ENCODE measurements at places on chromosomes 12 and 14.

DNA sequence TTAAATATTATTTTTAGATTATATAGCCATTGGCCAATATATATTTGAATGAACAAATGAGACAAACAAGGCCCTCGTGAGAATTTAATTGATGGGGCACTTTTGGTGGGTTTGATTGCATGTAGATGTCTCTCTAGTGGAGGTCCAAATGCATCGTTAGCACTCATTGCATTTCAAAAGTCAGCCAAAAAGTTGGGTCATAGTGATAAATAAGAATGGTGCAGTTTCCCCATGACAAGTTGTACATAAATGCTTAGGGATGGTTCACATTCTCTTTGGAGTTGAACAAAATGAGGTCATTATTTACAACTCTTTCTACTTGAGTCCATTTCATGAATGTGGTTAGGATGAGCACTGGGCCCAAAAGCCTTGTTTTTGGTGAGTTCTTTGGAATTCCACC lies 1.0 kb downstream of the BEST3 start:
- DNase-seq = no peak

GRCh38 chr12:88377973-88378372 lies 202.3 kb downstream of the KITLG start:
- no peak for DNase-seq

- no peak for DNase-seq
Observed at GRCh38 chr12:80869264-80869663, 68.5 kb downstream of the LIN7A start.

GRCh38 chr14:76208340-76208739 lies 56.6 kb downstream of the GPATCH2L start:
- no peak for DNase-seq

- no peak for DNase-seq
Observed at GRCh38 chr12:118706437-118706836, 274.9 kb upstream of the SRRM4 start.

- DNase-seq = no peak
Observed at GRCh38 chr14:61150851-61151250, 130.3 kb downstream of the TMEM30B start.

DNA sequence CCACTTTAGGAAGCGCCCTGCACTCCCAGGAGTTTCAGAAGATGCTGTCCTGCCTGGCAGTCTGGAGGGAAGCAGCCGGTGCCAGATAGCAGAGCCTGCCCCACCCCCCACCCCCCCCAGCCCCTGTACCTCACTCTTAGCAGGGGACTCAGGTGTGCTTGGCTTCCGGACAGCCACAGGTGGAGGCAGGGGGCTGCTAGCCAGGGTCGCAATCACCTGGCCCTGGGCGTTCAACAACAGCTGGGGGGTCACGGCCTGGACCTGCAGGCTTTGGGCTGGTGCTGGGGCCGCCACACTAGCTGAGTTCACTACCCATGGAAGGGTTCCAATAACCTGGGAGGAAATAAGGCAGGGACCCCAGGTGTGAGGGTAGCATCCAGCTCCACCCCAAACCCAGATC lies 22.0 kb downstream of the POU6F1 start:
- no peak for DNase-seq

DNA sequence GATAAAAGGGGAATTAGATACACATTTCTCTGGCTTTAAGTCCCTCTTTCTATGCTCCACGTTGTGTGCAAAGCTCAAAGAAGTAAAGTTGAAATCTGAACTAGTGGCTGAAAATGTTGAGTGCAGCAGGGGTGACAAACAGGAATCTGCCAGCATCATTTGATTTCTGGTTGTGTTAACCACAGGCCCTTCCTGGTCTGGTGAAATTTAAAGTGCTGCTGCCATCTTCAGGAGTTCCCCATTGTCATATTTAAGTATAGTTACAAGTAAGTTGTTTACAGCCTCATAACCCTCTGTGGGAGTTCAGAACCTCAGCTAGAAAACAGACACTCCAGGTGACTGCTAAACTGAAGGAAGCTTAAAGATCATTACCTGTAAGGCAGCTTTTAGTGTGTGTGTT lies 90.9 kb upstream of the CCDC196 start:
- DNase-seq = no peak

GRCh38 chr14:103619057-103619456 lies 10.0 kb upstream of the KLC1 start:
- DNase-seq = no peak

DNA sequence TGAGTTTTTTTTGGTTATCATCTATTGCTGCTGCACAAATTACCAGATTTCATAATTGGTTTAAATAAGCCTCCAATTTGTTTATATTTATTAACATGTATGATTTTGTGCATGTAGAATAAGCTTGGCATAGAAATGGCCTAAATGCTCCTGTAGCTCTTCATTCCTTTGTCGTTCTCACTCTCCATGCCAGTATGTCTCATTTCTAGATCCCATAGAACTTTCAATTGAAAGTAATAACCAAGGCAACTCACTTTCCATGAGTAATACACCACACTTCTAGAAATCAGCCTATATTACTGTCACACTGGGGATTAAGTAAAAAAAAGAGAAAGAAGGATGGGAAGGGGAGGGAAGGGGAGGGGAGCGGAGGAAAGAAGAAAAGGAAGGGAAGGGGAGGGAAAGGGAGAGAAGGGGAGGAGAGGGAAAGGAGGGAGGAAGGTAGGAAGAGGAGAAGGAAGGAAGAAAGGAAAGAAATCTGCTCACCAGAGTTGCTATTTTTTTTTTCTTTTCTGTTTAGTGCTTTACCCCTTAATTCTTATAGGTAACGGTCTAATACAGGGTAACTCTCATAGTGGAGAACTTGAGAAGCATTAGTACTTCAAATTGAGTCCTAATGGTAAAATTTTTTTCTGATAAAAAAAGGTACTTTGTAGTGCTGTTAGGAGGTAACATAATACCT lies 45.6 kb downstream of the MDM2 start:
- DNase-seq = no peak

DNA sequence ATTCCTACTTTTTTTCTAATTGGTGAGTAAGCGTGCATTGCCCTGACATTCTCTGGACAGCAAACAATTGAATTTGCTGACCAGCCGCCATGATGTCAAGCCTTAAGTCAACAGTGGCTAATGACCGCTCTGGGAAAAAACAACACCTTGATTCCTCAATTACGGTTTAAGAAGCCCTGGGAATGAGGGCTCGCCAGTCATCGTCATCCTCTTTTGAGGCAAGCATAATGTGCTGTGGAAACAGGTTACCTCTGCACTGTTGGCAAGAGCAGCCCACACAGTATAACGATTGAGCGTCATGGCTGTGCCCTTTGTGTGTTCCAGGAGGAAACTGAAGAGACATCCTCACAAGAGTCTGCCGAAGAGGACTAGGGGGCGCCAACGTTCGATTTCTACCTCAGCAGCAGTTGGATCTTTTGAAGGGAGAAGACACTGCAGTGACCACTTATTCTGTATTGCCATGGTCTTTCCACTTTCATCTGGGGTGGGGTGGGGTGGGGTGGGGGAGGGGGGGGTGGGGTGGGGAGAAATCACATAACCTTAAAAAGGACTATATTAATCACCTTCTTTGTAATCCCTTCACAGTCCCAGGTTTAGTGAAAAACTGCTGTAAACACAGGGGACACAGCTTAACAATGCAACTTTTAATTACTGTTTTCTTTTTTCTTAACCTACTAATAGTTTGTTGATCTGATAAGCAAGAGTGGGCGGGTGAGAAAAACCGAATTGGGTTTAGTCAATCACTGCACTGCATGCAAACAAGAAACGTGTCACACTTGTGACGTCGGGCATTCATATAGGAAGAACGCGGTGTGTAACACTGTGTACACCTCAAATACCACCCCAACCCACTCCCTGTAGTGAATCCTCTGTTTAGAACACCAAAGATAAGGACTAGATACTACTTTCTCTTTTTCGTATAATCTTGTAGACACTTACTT lies 138.9 kb downstream of the HMGA2 start:
- no peak for DNase-seq

- no peak for DNase-seq
Observed at GRCh38 chr12:2623472-2623871, 171.3 kb upstream of the FKBP4 start.

Data from amygdala (tissue), 56 donors.